ENCODE measurements at places on chromosomes 16 and 17. TPM values are rescaled to one million over a fixed set of nuclear protein-coding genes. Genes with fewer than 3 reads are reported as not detected.

The OTOA gene
- 0.17 TPM for total RNA-seq

The CCL11 gene
- total RNA-seq: not detected

The MT2A gene
- total RNA-seq: 2,490 TPM

The MPHOSPH6 gene
- total RNA-seq: 46.8 TPM

The TP53TG3C gene
- not detected for total RNA-seq

The KRTAP4-6 gene
- not detected for total RNA-seq

The CX3CL1 gene
- not detected for total RNA-seq

The MRPL58 gene
- 56.5 TPM for total RNA-seq

The SMPD3 gene
- 0.25 TPM for total RNA-seq

The HS3ST4 gene
- not detected for total RNA-seq

The SOCS7 gene
- 32.1 TPM for total RNA-seq

Data from MCF 10A (cell line).